ENCODE measurements at places on chromosomes 6 and 20. TPM values are rescaled to one million over a fixed set of nuclear protein-coding genes. Genes with fewer than 3 reads are reported as not detected.

The HUS1B gene
- 0.39 TPM for total RNA-seq

The TNFAIP3 gene
- total RNA-seq, result 3.2 TPM

The MYB gene
- not detected for total RNA-seq

- H3K27ac ChIP-seq, result peak overlapping the region; percentile 90
- no peaks in the 10 kb centered on the region for H3K36me3 ChIP-seq
- peak overlapping the region; percentile 79 for H3K4me3 ChIP-seq
- no peak for DNase-seq
- H3K27me3 ChIP-seq, result no peaks in the 10 kb centered on the region
These were observed 5.9 kb upstream of the TUBB2A start for GRCh38 chr6:3163248-3163594.

DNA sequence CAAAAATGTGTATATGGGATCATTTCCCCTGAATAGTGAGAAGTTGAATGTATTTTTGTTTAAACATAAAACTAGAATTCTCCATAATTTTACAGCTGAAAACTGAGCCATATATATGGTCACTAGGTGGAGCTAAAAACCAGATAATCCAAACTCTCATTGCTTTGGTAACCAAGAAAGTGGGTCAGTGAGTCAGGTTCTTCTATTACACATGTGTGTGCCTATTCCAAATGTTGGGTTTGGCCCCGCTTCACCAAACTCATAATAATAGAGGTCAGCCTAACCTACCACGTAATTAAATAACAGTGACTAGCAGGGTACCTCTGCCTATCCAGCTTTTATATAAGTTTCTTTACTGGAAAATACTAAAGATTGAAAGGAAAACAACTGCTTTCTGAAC is 19.3 kb upstream of the RNGTT start:
- no peak overlapping the region for H3K27ac ChIP-seq
- no peak for DNase-seq
- no peaks in the 10 kb centered on the region for H3K36me3 ChIP-seq

- peak; percentile 63 for DNase-seq
- no peaks in the 10 kb centered on the region for H3K27me3 ChIP-seq
- H3K4me1 ChIP-seq, result no peaks in the 10 kb centered on the region
- no peak overlapping the region for H3K4me3 ChIP-seq
These were observed 84.4 kb downstream of the SYNE1 start for GRCh38 chr6:152552616-152553209.

- no peaks in the 10 kb centered on the region for H3K36me3 ChIP-seq
- DNase-seq, result no peak
- H3K27ac ChIP-seq, result no peak overlapping the region
- no peak overlapping the region for H3K4me3 ChIP-seq
These were observed 35.4 kb upstream of the PIM1 start for GRCh38 chr6:37134396-37135191.

- no peak overlapping the region for H3K4me3 ChIP-seq
- no peaks in the 10 kb centered on the region for H3K27me3 ChIP-seq
- no peaks in the 10 kb centered on the region for H3K36me3 ChIP-seq
- H3K27ac ChIP-seq, result no peak overlapping the region
- DNase-seq, result no peak
These were observed 93.0 kb downstream of the ADTRP start for GRCh38 chr6:11685481-11686093.

- H3K36me3 ChIP-seq, result no peaks in the 10 kb centered on the region
- H3K27ac ChIP-seq, result no peak overlapping the region
- H3K27me3 ChIP-seq, result no peaks in the 10 kb centered on the region
- DNase-seq, result no peak
- peaks cover 12% of the 10 kb centered on the region for H3K4me1 ChIP-seq
- no peak overlapping the region for H3K4me3 ChIP-seq
These were observed 43.7 kb upstream of the GABRR1 start for GRCh38 chr6:89260832-89261231.

DNA sequence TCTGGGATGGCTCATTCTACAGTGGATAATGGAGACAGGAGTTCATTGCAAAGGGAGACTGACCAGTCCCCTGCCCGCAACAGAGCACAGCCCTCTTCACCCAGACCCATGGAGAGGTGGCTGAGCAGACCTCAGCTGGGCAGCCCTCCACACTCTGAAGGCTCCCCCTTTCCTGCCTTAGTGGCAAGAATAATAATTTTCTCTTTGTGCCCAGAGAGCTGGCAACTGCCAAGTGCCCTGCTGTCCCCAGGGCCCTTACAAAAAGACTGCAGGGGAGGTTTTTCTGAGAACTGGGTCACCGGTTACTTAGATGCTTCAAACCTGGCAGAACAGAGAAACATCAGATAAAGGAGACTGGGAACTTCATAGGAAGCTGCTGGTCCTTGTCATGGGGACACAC is 35.4 kb upstream of the ZNFX1 start:
- peaks cover 25% of the 10 kb centered on the region for H3K27me3 ChIP-seq
- no peak overlapping the region for H3K4me3 ChIP-seq
- peaks cover 2% of the 10 kb centered on the region for H3K4me1 ChIP-seq
- H3K27ac ChIP-seq, result no peak overlapping the region
- no peaks in the 10 kb centered on the region for H3K36me3 ChIP-seq

DNA sequence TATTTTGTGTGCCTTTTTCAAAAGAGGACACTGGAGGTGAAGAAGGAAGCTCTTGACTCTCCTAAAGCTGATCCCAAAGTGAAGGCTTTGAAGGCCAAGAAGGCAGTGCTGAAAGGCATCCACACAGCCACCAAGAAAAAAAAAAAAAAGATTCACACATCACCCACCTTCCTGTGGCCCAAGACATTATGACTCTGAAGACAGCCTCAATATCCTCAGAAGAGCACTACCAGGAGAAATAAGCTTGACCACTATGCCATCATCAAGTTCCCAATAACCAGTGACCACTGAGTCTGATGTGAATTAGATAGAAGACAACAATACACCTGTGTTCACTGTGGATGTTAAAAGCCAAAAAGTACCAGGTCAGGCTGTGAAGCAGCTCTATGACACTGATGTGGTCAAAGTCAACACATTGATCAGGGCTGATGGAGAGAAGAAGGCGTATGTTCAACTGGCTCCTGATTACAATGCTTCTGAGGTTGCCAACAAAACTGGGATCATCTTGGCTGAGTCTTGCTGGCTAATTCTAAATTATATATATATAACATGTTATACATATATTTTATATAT is 59.4 kb downstream of the PLCG1 start:
- H3K27ac ChIP-seq, result no peak overlapping the region
- peaks cover 27% of the 10 kb centered on the region for H3K36me3 ChIP-seq
- H3K27me3 ChIP-seq, result no peaks in the 10 kb centered on the region
- no peak overlapping the region for H3K4me3 ChIP-seq

GRCh38 chr20:9955646-9956045 is 79.1 kb upstream of the ANKEF1 start:
- no peaks in the 10 kb centered on the region for H3K4me1 ChIP-seq
- H3K4me3 ChIP-seq, result no peak overlapping the region
- H3K27ac ChIP-seq, result no peak overlapping the region

- no peak overlapping the region for H3K27ac ChIP-seq
- H3K4me1 ChIP-seq, result no peaks in the 10 kb centered on the region
- DNase-seq, result no peak
- no peaks in the 10 kb centered on the region for H3K36me3 ChIP-seq
- no peak overlapping the region for H3K4me3 ChIP-seq
These were observed 199.5 kb upstream of the KCNK16 start for GRCh38 chr6:39521958-39522357.

- H3K27ac ChIP-seq, result no peak overlapping the region
- DNase-seq, result no peak
- peaks cover 13% of the 10 kb centered on the region for H3K27me3 ChIP-seq
These were observed 58.7 kb upstream of the SLC2A12 start for GRCh38 chr6:134111062-134111677.
